ENCODE measurements at places on chromosomes 7 and 10. TPM values are rescaled to one million over a fixed set of nuclear protein-coding genes. Genes with fewer than 3 reads are reported as not detected.

Gene VGF
- total RNA-seq: not detected

Gene PALD1
- total RNA-seq: 0.13 TPM

Gene PDE6C
- not detected for total RNA-seq

Gene GBF1
- 42.8 TPM for total RNA-seq

Gene OR2A1
- not detected for total RNA-seq

Gene SUPV3L1
- total RNA-seq: 64.1 TPM

Gene GDF10
- total RNA-seq: 0.17 TPM

Gene ARHGAP21
- 71.2 TPM for total RNA-seq

- H3K36me3 ChIP-seq: peaks cover 2% of the 10 kb centered on the region
- no peak overlapping the region for H3K4me3 ChIP-seq
- H3K4me1 ChIP-seq: peaks cover 4% of the 10 kb centered on the region
- H3K27me3 ChIP-seq: peaks cover 40% of the 10 kb centered on the region
- no peak for DNase-seq
- no peak overlapping the region for H3K27ac ChIP-seq
Measured at GRCh38 chr7:19119372-19119771, 1.9 kb upstream of the TWIST1 start.

GRCh38 chr7:98724591-98724990 lies 107.5 kb downstream of the NPTX2 start:
- DNase-seq: no peak
- peaks cover 35% of the 10 kb centered on the region for H3K27me3 ChIP-seq
- H3K36me3 ChIP-seq: no peaks in the 10 kb centered on the region
- H3K27ac ChIP-seq: no peak overlapping the region

DNA sequence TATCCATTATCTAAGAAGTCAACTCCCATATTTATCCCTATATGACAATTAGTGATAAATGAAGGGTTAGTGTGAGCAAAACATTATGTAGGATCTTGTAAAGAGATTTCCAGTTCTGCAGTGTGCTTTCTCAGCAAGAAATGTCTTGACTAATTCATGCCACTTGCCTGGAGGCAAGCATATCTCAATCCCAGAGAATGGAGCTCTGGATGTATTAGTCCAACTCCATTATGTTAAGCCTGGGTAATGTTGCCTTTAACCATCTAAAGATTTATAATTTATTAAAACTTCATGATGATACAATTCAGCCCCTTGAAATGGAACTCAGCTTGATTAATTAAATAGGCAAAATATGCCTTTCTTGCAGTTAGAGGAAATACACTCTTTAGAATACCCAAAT lies 1079.9 kb upstream of the LRRTM3 start:
- no peak overlapping the region for H3K4me3 ChIP-seq
- H3K4me1 ChIP-seq: no peaks in the 10 kb centered on the region
- DNase-seq: no peak
- no peaks in the 10 kb centered on the region for H3K36me3 ChIP-seq

DNA sequence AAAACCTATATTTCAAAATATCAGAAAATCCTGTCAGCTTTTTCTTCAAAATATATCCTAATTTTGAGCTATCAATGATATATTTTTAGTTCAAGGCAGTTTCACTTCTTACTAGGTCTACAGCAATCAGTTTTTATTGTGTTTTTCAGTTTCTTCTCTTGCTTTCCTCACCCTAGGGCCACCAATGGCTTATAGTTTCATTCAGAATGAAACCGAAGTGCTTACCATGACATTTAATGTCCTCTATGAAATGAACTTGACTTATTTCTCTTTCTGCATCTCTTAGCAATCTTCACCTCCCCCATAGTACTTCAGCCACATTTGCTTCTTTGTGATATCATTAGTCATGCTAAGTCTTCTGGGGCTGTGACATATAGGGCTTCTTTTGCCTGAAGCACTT lies 100.3 kb downstream of the ARL5B start:
- H3K4me3 ChIP-seq: no peak overlapping the region
- H3K27me3 ChIP-seq: peaks cover 9% of the 10 kb centered on the region
- no peaks in the 10 kb centered on the region for H3K36me3 ChIP-seq
- H3K4me1 ChIP-seq: no peaks in the 10 kb centered on the region
- no peak for DNase-seq

GRCh38 chr10:127040756-127041155 lies 135.5 kb downstream of the DOCK1 start:
- no peak overlapping the region for H3K27ac ChIP-seq
- no peaks in the 10 kb centered on the region for H3K36me3 ChIP-seq
- no peaks in the 10 kb centered on the region for H3K27me3 ChIP-seq
- no peak overlapping the region for H3K4me3 ChIP-seq
- no peaks in the 10 kb centered on the region for H3K4me1 ChIP-seq
- no peak for DNase-seq

DNA sequence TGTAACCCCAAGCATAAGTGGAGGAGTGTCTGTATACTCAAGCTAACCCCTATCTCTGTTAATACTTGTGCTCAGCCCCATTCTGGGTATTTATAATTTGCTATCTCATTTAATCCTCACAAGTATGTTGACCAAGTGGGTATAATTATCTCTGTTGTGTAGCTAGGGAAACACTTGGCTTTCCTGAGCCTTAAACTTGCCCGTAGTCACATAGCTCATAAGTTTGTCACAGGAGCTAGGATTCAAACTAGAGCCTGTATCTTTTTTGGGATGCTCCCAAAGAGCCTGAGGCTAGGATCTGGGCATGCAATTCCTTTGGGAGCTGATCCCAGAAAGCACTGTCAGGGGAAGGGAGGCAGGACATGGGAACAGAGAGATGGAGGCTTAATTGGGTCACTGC lies 377.4 kb downstream of the GALNT17 start:
- no peak overlapping the region for H3K27ac ChIP-seq
- no peak for DNase-seq
- no peak overlapping the region for H3K4me3 ChIP-seq
- no peaks in the 10 kb centered on the region for H3K36me3 ChIP-seq
- no peaks in the 10 kb centered on the region for H3K27me3 ChIP-seq

DNA sequence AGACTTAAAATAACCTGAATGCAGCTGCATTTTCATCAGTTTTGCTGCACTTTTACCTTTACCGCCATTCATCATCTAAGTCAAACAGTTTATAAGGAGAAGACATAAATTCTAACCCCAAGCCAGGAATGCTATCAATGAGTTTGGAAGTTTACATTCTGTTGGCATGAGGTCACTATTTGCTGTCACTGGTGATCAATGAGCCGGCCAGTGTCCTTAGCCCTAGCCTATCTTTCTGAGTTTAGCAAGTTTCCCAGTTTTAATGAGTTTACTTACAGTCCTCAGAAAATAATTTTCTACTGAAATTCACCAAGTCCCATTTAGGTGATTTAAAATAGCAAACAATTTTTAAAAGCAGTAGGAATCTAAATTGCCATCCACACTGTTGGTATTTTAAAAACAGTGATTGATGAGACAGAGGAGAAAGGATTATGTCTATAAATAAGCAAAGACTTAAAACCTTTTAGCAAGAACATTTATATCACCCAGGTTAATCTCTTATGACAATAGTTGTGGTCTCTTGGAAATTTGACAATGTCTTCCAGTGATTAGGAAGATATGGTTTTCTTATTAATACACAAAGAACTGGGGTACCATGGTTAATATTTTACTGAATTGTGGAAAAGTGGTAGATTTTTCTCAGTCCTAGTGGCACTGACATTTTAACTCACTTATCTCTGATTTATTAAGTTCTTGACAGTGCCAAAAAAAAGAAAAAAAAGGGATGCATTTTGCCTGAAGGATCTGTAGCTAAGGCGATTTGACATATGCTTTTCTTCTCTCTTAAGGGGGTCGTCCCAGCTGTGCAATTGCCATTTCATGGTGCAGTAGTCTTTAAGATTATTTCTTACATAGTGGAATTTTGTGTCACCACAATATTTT lies 443.4 kb upstream of the ANKRD30A start:
- no peaks in the 10 kb centered on the region for H3K4me1 ChIP-seq
- no peak for DNase-seq
- H3K4me3 ChIP-seq: no peak overlapping the region

DNA sequence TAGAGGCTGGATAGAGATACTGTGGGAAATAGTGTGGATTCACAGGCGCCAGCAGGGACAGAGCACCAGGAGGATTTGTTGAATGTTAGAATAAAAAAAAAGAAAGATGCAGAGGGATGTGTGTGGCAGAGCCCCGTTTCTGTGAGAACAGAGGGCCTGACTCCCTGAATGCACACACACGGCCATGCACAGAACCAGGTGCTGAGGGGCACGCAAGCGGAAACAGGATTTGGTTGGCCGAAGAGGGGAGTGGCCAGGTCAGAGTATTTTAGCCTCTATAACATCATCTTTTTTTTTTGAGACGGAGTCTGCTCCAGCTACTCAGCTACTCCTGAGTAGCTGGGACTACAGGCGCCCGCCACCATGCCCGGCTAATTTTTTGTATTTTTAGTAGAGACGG lies 21.9 kb downstream of the IQCE start:
- peaks cover 6% of the 10 kb centered on the region for H3K4me1 ChIP-seq
- no peaks in the 10 kb centered on the region for H3K27me3 ChIP-seq
- no peak overlapping the region for H3K4me3 ChIP-seq

DNA sequence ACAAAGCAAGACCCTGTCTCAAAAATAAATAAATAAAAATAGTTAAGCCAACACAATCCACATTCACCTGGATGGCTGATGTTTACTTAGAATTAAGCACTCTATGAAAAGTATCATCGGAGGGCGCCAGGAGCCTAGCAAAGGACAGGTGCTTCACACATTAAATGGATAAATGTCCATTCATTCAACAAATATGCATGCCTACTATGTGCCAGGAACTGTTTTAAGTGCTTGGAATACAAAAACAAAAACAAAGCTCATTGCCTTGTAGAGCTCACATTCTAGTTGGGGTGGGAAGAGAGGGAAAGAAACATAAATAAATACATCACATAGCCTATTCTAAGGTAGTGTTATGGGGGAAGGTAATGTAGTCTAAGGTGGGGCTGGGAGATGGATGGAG lies 4.1 kb downstream of the BAIAP2L1 start:
- peaks cover 2% of the 10 kb centered on the region for H3K4me1 ChIP-seq
- H3K36me3 ChIP-seq: no peaks in the 10 kb centered on the region
- no peak for DNase-seq
- no peak overlapping the region for H3K4me3 ChIP-seq

DNA sequence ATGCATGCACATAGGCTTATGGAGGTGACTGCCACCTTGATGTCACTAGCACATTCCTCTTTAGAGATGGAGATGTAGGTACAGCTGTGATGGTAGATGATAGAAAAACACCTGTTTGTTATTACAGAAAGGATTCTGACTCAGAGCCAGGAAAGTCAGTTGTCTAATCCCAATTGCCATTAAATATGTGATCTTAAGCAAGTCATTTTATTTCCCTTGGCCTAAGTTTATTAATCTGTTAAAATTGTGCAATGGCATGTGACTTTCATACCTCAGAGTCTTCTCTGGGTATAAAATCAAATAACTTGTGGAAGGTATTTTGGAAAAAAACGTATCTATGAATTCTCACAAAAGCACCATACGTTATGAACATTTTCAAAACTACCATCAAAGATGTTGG lies 123.9 kb upstream of the BET1 start:
- H3K27me3 ChIP-seq: peaks cover 35% of the 10 kb centered on the region
- H3K4me1 ChIP-seq: no peaks in the 10 kb centered on the region
- H3K4me3 ChIP-seq: no peak overlapping the region
- H3K36me3 ChIP-seq: no peaks in the 10 kb centered on the region
- no peak overlapping the region for H3K27ac ChIP-seq

GRCh38 chr7:125878235-125878956 lies 948.8 kb upstream of the POT1 start:
- H3K27me3 ChIP-seq: no peaks in the 10 kb centered on the region
- H3K36me3 ChIP-seq: no peaks in the 10 kb centered on the region
- H3K4me3 ChIP-seq: no peak overlapping the region

GRCh38 chr7:92758796-92759431 lies 77.5 kb downstream of the CDK6 start:
- H3K4me1 ChIP-seq: peaks cover 15% of the 10 kb centered on the region
- H3K27me3 ChIP-seq: no peaks in the 10 kb centered on the region
- DNase-seq: no peak

GRCh38 chr7:14717816-14718215 lies 184.7 kb downstream of the DGKB start:
- no peaks in the 10 kb centered on the region for H3K36me3 ChIP-seq
- H3K4me1 ChIP-seq: no peaks in the 10 kb centered on the region
- no peak overlapping the region for H3K27ac ChIP-seq
- peaks cover 11% of the 10 kb centered on the region for H3K27me3 ChIP-seq

Data from T-helper 17 cell (primary cell).